ENCODE measurements at places on chromosomes 13 and 19.
A peak's percentile ranks its signal among the peaks of the same experiment; 100 is the strongest.

DNA sequence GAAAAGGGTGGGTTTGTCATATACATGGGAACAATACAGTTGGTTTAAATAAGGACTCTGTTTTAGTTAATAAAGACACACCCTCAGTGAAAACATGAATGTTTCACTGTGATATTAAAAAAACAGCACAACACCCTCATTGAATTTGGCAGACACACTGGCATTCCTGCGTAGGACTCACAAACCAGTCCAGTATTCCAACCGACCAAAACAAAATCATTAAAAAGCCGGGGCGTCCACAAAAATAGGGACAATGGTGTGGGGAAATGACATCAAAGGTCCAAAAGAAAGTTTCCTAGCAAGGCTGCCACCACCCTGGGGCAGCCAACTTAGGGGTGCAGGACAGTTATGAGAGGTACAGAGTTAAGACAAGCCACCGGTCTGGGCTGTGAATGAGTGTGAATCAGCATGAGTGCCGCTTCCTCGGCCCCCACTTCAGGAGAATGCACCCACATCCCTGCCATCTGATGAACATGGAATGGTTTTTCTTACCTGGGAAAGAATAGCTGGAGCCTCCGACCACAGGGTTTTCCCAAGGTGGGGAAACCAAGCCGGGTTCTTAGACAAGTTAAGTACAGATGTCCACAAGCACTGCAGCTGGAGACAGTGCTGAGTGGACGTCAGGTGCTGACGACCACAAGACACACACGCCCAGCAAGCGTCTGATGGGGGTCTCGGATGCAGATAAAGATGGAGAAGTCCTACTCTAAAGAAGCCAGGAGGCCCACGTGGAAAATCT, 73.3 kb downstream of the KLF2 start:
- DNase-seq = no peak

- DNase-seq = peak; percentile 98
These were observed 811 bp downstream of the ARMC6 start for GRCh38 chr19:19034204-19034624.

GRCh38 chr19:3343619-3344502, 22.5 kb upstream of the NFIC start:
- peak; percentile 81 for DNase-seq

- no peak for DNase-seq
These were observed 79.3 kb downstream of the PTPRS start for GRCh38 chr19:5261156-5261890.

DNA sequence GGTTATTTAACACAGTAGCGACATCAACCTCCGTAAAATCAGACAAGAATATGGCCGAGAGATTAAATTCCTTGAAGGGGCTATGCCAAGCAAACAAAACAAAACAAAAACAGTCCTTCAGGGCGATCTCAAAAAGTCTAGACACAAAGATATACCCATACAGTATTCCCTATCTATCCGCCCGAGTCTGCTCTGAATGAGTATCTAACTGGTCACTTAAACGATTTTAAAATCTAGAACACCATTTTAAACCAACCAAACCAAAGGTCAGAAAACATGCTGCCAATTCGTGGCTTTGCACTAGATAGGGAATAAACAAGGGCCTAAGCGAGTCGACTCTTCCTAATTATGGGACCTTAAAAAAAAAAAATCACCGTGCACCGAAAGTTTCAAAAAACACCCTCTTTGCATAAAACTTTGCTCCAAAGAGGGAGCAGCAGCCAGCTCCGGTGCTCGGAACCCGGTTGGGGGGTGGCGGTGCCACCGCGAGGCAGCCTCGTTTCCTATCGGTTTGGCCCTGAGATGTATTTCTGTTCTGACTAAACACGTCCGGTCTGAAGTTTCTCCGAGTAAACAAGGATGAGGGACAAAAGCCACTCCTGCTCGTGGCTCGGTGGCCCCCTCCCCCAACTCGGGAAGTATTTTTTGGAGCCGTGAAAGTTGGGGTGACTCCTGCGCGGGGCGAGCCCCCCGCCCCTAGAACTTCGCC, 1.8 kb downstream of the HMGB1 start:
- peak; percentile 73 for DNase-seq

DNA sequence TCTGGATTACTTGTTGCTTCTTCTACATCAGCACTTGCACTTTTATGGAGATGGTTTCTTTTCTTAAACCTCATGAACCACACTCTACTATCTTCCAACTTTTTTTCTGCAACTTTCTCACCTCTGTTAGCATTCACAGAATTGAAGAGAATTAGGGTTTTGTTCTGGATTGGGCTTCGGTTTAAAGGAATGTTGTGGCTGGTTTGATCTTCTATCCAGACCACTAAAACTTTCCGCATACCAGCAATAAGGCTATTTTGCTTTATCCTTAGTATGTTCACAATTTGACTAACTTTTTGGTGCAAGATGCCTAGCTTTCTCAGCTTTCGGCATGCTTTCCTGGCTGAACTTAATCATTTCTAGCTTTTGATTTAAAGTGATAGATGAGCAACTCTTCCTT, 666.7 kb upstream of the MIR17HG start:
- DNase-seq = no peak

DNA sequence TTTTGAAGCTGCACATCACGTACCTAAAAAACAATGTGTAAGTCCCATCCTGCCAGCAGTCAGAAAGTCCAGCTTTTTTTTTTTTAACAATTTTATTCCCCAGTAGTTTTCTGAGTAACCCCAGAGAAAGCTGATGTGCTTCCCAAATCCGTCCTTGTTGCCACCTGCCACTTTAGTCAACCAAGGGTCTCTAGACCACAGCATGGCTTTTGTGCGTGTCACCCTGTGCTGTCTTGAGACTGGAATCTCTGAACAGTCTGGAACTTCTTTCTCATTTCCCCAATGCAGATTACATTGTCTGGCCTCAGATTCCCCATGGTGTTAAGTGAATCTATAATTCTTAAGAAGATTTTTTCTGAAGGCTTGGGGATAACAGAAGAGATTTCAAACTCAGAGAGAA, 289.2 kb upstream of the KLF12 start:
- no peak for DNase-seq
